ENCODE measurements at places on chromosomes 4 and X. TPM values are rescaled to one million over a fixed set of nuclear protein-coding genes. Genes with fewer than 3 reads are reported as not detected.

COL4A5 gene
- not detected for polyA plus RNA-seq

HDAC6 gene
- polyA plus RNA-seq = 12.7 TPM

- no peaks in the 10 kb centered on the region for H3K27me3 ChIP-seq
- no peak for DNase-seq
- no peak overlapping the region for H3K4me3 ChIP-seq
- H3K36me3 ChIP-seq = no peaks in the 10 kb centered on the region
- H3K4me1 ChIP-seq = no peaks in the 10 kb centered on the region
- H3K27ac ChIP-seq = no peak overlapping the region
Measured at GRCh38 chr4:177802661-177803060, 360.4 kb upstream of the AGA start.

DNA sequence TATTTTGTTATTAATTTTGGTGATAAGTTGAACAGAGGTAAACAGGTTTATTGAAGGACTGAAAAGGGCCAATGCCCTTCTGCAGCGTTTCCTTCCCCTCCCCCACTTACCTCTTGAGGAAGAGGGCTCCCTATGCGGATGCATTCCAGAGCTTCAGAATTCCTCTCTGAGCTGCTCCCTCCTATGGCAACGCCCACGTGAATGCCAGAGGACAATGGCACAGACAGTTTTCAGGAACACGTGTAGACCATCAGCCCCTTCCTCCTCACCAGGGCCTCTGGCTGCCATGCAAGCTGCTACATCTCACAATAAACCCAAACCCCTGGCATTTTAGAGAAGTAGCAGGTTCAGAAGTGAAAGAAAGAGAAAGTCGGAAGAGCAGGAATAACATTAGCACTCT lies 127.9 kb downstream of the CHRDL1 start:
- no peaks in the 10 kb centered on the region for H3K4me1 ChIP-seq
- H3K36me3 ChIP-seq = no peaks in the 10 kb centered on the region
- H3K27ac ChIP-seq = no peak overlapping the region
- H3K4me3 ChIP-seq = no peak overlapping the region
- no peaks in the 10 kb centered on the region for H3K27me3 ChIP-seq

GRCh38 chr4:119228406-119228805 lies 15.9 kb downstream of the USP53 start:
- no peak for DNase-seq
- H3K27ac ChIP-seq = no peak overlapping the region
- no peaks in the 10 kb centered on the region for H3K27me3 ChIP-seq
- H3K4me1 ChIP-seq = no peaks in the 10 kb centered on the region
- no peaks in the 10 kb centered on the region for H3K36me3 ChIP-seq

- peak; percentile 38 for DNase-seq
- H3K4me1 ChIP-seq = peaks cover 24% of the 10 kb centered on the region
- H3K27ac ChIP-seq = no peak overlapping the region
- no peaks in the 10 kb centered on the region for H3K27me3 ChIP-seq
Measured at GRCh38 chr4:145785391-145786008, 105.6 kb downstream of the C4orf51 start.

GRCh38 chrX:30576881-30577280 lies 685 bp downstream of the TASL start:
- no peaks in the 10 kb centered on the region for H3K36me3 ChIP-seq
- peak; percentile 26 for DNase-seq
- peak overlapping the region; percentile 99 for H3K4me3 ChIP-seq
- no peaks in the 10 kb centered on the region for H3K27me3 ChIP-seq

- H3K4me3 ChIP-seq = no peak overlapping the region
- H3K27me3 ChIP-seq = no peaks in the 10 kb centered on the region
- no peak for DNase-seq
- no peak overlapping the region for H3K27ac ChIP-seq
- no peaks in the 10 kb centered on the region for H3K4me1 ChIP-seq
Measured at GRCh38 chrX:145751943-145752342, 65.7 kb upstream of the SLITRK2 start.

DNA sequence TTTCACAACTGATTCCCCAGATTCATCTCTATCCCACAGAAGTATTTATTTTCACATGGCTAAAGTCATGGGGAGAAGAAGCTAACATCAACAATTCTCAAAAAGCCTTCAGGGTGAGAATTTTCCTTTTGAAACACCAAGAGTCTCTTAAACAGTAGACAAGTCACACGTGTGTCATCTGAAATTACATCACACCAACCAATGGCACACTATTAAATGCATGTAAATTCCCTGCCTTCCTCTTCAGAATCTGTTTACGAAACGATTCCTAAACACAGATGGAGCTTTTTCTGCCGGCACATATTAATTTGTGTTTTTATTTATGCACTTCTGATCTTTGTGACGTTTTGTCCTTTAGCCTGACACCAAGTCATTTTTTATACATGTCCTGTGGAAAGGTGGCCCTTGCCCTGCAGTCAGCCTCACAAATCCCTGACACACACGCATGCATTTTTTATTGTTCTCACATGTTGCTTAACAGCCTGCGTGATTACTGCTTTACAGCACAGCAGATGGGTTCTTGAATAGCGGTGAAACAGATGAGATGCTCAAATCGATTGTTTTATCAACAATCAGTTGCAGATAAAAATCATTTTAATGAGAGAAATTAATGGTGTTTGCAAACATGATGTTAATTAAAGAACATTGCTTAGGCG lies 735.9 kb upstream of the TENM3 start:
- H3K4me1 ChIP-seq = no peaks in the 10 kb centered on the region
- no peak overlapping the region for H3K4me3 ChIP-seq
- no peak for DNase-seq
- no peaks in the 10 kb centered on the region for H3K27me3 ChIP-seq
- no peak overlapping the region for H3K27ac ChIP-seq
- H3K36me3 ChIP-seq = no peaks in the 10 kb centered on the region

DNA sequence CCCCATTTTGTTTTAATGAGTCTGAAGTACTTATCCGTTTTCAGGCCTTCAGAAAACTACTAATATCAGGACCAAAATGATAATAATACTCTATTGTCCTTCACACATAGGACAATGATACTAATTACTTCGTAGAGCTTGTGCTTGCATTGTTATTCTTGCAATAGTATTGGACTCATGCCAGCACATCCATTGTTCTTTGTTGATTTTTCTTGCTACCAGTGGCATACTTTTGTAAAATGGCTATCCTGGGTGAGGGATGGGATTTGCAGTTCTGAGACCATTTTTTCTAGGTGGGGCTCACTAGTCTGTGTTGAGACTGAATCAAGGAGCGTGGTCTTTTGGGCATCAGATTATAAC lies 195.3 kb downstream of the MAML3 start:
- peaks cover 9% of the 10 kb centered on the region for H3K4me1 ChIP-seq
- H3K27ac ChIP-seq = no peak overlapping the region
- no peaks in the 10 kb centered on the region for H3K36me3 ChIP-seq
- no peak overlapping the region for H3K4me3 ChIP-seq
- no peak for DNase-seq

GRCh38 chr4:169571435-169571834 lies 40.9 kb downstream of the NEK1 start:
- peaks cover 11% of the 10 kb centered on the region for H3K36me3 ChIP-seq
- no peaks in the 10 kb centered on the region for H3K4me1 ChIP-seq
- no peak for DNase-seq

DNA sequence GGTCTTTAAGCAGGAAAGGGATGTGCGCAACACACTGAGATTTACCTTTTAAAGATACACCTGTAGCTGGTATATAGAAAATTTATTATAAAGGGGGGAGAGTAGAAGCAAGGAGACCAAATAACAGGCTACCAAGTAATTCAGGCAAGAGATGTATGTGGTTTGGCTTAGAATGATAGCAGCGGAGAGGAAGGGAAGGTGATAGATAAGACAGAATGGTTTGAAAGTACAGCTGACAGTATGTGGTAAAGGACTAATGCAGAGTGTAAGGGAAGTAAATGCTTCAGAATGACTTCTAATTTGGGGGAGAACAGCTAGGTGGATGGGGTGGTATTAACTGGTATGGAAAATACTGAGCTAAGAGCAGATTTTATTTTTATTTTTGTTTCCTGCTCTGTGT lies 308.9 kb downstream of the ANTXR2 start:
- H3K4me3 ChIP-seq = no peak overlapping the region
- no peak for DNase-seq
- no peak overlapping the region for H3K27ac ChIP-seq
- no peaks in the 10 kb centered on the region for H3K36me3 ChIP-seq
- no peaks in the 10 kb centered on the region for H3K4me1 ChIP-seq

GRCh38 chr4:188956566-188956965 lies 817.3 kb downstream of the TRIML1 start:
- no peak for DNase-seq
- no peak overlapping the region for H3K27ac ChIP-seq
- H3K4me1 ChIP-seq = no peaks in the 10 kb centered on the region
- no peaks in the 10 kb centered on the region for H3K36me3 ChIP-seq

GRCh38 chrX:34404386-34405070 lies 252.6 kb downstream of the TMEM47 start:
- no peaks in the 10 kb centered on the region for H3K36me3 ChIP-seq
- H3K4me1 ChIP-seq = no peaks in the 10 kb centered on the region
- DNase-seq = no peak
- no peaks in the 10 kb centered on the region for H3K27me3 ChIP-seq
- H3K4me3 ChIP-seq = no peak overlapping the region
